ENCODE measurements at places on chromosomes 2 and 18.

DNA sequence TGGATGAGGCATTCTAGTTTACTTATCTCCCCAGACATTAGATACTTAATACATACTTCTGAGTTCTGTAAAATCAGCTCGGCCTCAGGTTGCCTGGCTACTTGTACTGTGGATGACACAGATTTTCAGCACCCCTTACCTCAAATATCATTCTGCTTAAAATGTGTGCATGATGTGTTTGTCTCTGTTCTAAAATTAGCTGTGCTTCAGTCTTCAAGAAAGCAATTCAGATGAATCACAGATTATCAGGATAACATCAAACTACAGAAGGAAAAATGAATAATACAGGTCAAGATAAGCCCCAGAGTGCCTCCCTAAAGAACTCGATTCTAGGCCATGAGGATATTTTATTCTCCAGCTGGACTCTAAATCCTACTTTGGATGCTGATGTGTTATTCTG lies 21.3 kb upstream of the MAPRE2 start:
- DNase-seq = no peak

DNA sequence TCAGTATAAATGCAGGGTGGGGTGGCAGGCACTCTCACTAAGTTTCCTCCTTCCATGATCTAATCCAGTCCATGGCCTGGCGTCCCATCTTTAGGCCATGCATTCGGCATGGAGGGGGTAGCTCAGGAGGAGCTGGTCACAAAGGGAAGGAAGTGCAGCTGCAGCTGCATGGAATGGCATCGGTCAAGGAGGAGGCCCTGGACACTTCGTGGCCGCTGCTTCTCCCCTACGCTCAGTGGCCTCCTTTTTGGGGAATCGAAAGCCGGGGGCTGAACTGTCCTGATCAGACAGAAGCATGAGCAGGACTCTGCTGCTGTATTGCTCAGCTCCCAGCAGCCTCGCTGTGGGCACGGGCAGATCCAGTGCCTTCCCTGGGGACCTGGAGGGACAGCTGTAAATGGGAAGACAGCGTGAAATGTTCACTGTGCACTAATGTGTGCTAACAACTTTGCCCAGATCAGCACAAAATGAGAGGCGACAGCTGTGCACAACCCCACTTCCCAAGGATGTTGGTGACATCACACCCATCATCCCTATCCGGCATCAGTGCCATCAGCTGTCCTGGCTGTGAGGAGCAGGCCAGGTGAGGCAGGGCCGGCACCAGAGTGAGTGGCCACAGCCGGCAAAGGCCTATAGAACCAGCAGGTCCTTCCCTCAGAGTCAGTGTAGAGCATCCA lies 520.1 kb upstream of the RAB6C start:
- no peak for DNase-seq

DNA sequence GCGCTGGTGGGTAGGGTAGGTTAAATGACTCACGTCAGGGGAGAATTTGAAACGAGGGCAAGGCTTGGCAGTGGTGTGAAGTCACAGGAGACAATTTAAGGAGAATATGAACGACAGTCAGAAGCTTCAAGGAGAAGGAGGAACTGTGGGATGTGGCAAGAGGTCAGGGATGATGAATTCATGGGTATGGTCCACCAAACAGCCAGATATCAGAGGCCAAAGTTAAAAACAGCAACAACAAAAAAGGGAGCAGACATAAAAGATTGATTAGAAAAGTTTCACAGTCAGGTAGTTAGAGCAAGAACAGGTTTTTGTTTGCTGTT lies 1.4 kb upstream of the ZNF396 start:
- no peak for DNase-seq

- DNase-seq = no peak
Observed at GRCh38 chr2:41999592-42000281, 48.1 kb upstream of the PKDCC start.

Data from bone marrow (tissue), 2 donors.